ENCODE measurements at places on chromosomes 2 and 18.
A peak's percentile ranks its signal among the peaks of the same experiment; 100 is the strongest.

GRCh38 chr2:31853521-31853920 lies 157.3 kb downstream of the MEMO1 start:
- no peak for DNase-seq

GRCh38 chr2:241976296-241976695 lies 106.8 kb downstream of the RTP5 start:
- no peak for DNase-seq

DNA sequence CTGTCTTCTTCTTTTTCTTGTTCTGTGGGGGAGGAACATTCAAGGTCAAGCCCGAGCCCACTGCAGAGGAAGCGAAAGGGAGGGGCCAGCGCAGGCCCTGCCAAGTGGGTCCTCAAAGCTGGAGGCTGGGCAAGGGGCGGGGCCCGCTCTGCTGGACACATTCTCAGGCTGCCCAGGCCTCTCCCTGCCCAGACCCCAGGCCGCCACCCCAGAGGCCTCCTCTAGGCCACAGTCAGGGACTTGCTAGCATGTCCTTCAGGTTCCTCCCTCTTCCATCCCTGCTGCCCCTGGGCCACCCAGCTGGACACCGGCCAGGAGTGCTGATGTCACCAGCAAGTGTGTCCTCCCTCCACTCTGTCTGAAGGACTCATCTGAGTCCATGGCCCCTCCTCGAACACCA lies 44.1 kb downstream of the KIF1A start:
- DNase-seq: no peak

DNA sequence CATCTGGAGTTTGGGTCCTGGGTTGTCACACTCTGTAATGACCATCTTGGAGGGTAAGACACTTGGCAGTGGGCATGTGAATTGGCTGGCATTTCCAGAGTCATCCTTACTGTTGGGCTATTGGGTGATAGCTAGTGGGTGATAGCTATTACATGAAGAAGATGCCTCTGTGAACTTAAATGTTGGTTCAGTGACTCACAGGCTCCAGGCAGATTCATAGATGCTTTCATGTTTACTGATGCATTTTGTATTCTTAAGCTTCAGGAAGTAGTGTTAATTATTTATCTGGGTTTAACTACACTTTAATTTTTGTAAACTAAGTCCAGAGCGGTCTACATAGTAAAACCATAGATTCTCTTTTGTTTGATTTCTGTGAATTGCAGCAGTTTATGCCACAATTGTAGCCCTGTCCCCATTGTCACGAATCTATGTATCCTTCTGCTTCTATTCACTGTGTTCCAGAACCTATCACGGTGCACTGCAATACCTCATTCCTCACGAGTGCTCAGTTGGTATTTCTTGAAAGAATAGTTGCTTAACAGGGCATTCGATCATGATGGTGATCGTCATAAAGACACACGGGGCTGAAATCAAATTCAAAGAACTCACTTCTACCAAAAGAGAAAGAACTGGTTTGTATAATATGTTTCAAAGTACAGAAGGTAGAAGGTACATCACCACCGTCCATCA lies 79.7 kb downstream of the GBX2 start:
- no peak for DNase-seq

- no peak for DNase-seq
Measured at GRCh38 chr2:210432633-210433032, 43.9 kb downstream of the LANCL1 start.

- DNase-seq: no peak
Measured at GRCh38 chr2:196464311-196464710, 175.2 kb upstream of the CCDC150 start.

- DNase-seq: no peak
Measured at GRCh38 chr18:79965119-79965902, 868 bp downstream of the HSBP1L1 start.

GRCh38 chr2:145715601-145716000 lies 1195.7 kb upstream of the ZEB2 start:
- DNase-seq: no peak

DNA sequence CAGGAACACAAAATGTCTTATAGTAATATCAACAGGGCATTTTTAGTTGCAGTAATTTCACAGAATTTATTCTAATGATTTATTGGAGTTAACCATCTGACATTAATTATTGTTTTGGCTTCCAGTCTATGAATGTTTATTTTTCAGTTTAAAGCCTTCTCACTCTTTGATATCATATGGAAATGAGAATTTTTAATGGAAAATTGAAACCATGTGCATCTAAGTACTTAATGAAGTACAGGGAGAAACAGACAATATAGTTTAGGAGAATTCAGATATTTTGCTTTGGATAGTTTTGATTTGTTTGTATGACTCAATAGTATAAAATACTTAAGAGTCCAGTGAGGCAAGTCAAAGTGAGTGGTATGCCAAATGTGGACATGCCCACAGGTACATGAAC lies 126.1 kb downstream of the OLA1 start:
- DNase-seq: no peak

GRCh38 chr2:153311432-153311831 lies 167.1 kb downstream of the RPRM start:
- no peak for DNase-seq

DNA sequence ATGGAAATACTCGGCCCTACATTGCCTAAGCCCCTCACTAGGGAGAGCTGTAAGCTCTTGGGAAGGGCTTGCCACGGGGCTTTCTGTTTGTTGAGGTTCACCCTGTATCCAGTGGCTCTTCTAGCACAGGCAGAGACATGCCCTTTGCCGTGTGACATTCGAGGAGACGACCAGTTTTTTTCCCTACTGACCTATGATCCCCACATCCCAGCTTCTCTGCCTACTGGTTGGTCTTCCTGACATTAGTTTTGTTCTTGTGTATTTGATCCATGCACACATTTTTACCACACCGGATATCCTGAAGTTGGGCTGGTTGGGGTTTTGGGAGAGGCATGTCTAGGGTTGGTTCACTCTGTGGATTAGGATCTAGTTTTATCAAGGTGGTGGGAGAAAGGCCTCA lies 69.3 kb downstream of the NPAS2 start:
- DNase-seq: no peak

DNA sequence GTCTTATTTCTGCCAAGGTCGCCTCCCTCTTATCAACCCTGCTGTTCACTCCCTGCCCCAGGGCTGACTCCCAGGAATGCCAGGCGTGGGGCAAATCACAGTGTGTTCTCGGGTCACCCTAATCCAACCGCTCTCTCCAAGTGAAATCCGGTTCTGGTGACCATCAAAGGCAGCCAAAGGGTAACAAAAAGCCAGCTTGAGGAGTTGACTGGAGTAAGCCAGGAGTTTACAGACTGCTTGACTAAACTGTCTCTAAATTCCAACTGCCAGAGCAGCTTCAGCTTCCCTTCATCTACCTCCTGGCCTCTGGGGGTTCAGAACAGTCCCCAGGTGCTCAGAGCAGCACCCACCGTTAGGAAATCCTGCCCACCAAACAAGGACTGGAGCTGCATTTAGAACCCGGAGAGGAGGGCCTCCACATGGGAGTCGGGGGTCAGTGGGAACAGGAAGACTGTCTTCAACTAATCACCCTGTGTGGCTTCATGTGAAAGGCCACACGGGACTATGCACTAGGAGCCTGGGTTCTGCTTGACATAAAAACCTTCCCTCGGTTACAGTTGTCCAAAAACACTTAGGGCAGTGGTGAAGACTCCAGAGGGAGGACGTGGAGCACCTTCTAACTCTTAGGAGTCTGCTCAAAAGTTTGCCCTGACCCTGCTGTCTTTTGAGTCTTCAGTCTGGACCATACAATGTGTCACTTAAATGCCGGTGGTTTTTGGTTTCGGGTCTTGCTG lies 24.2 kb upstream of the MCFD2 start:
- DNase-seq: peak; percentile 36

- no peak for DNase-seq
Measured at GRCh38 chr2:44713170-44713569, 228.3 kb upstream of the SIX3 start.

DNA sequence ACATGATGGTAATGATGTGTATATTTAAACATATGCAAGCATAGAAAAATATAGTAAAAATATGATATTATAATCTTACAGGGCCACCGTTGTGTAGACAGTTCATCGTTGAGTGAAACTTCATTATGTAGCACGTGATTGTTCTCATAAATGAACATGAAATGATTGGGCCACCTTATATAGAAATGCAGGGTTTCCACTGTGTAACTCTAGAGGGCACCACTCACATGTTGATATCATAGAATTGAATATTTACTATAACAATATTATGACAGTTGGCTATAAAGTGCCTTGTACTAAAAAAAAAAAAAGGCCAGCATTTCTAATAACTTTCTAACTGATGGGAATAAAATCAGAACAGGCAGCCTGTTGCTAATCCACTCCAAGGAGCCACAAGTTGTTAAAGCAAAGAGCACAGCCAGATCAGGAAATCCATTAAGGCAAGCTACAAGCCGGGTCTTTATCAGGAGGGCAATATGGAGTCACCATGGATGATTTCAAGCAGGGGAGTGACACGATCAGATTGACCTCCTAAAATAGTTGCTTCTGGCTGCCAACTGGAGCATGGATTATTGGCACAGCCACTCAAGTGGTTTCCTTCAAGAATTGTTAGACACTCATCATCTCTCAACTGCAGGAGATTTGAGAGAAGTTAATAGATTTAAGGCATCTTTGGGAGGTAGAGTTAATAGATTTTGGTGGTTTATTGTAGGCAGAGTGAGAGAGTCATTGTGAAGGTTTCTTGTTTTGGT lies 16.7 kb downstream of the IL1F10 start:
- no peak for DNase-seq

DNA sequence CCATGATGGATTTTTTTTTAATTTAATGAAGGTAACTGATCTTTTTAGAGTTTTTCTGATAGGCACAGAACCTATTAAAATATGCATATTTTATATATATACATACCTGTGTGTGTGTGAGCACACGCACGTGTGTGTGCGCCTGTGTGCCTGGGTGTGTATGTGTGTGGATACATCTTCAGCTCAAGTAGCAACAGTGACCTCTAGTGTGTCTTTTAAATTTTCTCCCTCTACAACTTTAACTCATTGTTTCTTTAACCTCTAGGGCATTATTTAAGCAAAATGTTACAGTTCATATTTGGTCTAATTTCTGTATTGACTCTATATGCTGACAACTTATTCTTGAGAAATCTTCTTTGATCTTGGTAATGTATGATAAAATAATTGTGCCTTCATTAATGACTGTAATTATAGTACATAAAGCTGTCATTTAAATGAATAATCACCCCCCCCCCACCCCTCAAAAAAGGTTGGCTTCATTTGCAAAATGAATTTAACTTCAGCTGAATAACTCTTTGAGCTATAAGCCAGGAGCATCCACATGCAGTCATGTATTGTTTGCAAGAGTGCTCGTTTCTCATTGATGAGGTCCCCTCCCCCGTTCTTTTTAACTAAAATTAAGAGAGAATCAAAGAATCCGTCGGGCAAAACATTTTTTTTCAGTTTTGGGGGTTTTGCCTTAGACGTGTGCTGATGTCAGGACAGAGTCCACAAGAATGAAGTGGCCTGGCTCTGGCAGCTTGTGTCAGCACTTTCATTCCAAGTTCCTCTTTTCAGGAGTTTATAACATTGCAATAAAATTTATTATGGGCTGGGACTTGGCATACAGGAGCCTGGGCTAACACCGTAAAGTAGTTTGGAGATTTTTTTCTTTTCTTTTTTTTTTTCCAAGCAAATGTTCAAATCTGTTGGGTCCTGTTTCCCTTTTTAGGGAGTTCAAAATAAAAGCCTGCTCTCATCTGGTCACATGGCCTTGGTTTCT lies 80.0 kb downstream of the ETAA1 start:
- peak; percentile 34 for DNase-seq

- DNase-seq: no peak
Measured at GRCh38 chr2:223856584-223856983, 19.2 kb upstream of the AP1S3 start.

- DNase-seq: no peak
Measured at GRCh38 chr18:11480692-11481091, 128.7 kb upstream of the SLC35G4 start.

GRCh38 chr18:2240311-2240705 lies 331.0 kb downstream of the METTL4 start:
- DNase-seq: no peak

GRCh38 chr2:85273738-85274731 lies 53.8 kb downstream of the TGOLN2 start:
- peak; percentile 49 for DNase-seq

- peak; percentile 29 for DNase-seq
Measured at GRCh38 chr2:188629753-188630527, 338.3 kb downstream of the GULP1 start.

- DNase-seq: peak; percentile 77
Measured at GRCh38 chr2:47069628-47070154, 85.4 kb downstream of the STPG4 start.
